NCI-H1930 (cell line): ENCODE measurements at places on chromosomes 16 and 17.

- DNase-seq: no peak
Observed at GRCh38 chr17:10077561-10078299, 120.7 kb downstream of the GAS7 start.

- no peak for DNase-seq
Observed at GRCh38 chr17:27242951-27243350, 51.0 kb upstream of the WSB1 start.

DNA sequence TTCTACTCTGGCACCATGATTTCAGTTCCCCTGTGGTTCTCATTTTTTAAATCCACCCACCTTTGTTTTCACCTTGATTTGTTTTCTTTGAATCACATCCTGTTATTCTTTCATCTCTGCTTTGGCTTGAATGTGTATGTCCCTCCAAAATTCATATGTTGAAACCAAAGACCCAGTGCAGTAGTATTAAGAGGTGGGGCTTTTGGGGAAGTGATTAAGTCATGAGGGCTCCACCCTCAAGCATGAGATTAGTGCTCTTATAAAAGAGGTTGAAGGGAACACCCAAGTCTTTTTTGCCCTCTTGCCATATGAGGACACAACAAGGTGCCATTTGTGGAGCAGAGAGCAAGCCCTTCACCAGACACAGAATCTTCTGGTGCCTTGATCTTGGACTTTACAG, 382.3 kb downstream of the SLC39A11 start:
- no peak for DNase-seq

DNA sequence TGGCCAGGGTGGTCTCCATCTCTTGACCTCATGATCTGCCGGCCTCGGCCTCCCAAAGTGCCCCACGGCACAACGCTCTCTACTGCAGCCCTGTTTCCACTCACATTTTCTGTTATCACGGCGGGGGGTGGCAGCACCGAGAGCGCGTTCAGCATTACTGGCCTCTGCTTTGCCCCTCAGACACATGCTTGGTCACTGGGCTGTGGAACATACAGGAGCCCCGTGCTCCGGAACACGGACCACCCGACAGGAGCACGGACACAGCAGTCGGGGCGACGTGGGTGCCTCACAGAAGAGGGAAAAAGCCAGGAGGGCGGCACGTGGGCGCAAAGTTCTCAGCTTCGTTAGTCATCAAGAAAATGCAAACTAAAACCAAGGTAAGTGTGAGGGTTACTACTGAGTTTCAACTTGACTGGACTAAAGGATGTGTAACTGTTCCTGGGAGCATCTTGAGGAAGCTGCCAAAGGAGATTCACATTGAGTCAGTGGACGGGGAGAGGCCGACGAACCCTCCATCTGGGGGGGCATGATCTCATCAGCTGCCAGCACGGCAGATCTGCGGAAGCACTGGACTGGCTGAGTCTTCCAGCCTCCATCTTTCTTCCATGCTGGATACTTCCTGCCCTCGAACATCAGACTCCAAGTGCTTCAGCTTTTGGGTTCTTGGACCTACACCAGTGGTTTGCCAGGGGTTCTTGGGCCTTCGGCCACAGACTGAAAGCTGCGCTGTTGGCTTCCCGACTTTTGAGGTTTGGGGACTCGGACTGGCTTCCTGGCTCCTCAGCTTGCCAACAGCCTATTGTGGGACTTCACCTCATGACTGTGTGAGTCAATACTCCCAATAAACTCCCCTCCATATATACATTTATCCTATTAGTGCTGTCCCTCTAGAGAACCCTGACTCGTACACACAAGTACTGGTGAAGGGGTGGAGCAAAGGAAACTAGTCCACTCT, 106.8 kb downstream of the ZNF778 start:
- DNase-seq: no peak

DNA sequence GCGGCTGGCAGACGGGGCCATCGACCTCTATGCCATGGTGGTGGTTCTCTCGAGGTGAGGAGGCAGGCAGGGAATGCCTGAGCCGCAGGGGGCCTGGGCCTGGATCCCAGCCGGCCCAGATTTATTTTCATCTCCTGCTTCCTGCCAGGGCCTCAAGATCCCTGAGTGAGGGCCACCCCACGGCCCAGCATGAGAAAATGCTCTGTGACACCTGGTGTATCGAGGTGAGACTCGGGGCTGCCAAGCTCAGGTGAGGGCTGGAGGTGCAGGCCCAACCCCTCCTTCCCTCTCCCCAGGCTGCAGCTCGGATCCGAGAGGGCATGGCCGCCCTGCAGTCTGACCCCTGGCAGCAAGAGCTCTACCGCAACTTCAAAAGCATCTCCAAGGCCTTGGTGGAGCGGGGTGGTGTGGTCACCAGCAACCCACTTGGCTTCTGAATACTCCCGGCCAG, 4.9 kb downstream of the ACADVL start:
- DNase-seq: no peak

DNA sequence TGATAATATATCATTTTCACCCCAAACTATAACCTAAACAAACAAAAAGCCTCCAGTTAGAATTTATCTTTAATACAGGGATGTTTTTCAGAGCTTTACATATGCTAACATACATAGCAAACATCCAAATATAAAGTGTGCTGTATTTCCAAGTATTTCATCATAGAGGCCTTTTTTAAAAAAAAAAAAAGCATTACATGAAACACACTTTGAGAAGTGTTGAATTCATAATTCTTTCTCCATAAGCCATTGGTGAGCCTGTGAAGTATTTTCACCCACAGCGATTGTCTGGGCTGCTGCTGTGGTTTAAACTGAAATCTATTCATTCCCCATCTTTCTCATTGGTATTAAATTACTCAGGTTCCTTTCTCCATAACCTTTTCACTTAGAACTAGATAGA, 503.4 kb upstream of the CDH8 start:
- no peak for DNase-seq

DNA sequence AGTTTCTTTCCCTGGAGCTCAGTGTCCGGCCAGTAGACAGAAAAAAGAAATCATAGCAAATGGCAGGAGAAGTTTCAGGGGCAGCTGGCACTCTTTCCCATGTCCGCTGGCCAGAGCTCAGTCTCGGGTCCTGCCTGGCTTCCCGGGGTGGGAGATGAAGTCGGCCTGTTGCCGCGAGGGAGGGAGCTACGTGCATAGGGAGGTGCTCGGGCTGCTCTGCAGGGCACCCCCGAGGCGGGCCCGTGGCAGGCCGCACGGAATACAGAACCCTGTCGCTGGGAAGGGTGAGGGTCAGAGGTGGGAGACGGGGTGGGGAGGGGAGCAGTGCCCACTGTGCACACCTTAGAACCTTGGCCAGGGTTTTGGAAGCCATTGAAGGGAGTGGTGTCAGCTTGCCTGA, 78.3 kb upstream of the FOXF1 start:
- no peak for DNase-seq

DNA sequence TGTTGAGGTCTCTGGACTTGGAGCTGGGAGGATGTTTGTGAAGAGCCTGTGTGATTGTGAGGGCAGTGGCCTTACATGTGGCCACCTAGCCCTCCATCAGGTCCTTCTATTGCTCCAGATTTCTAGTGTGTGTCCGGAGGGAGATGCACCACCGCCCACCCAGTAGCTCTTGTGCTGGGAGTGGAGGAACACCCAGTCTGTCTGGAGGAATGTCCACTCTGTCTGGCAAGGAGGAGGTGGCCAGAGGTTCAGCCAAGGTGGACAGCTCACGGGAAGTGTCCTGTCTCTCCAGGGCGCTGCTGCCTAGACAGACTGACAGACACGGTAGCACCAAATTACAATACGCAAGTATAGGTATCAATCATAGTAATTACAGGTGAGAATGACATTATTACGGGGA, 10.6 kb downstream of the RPTOR start:
- DNase-seq: no peak

DNA sequence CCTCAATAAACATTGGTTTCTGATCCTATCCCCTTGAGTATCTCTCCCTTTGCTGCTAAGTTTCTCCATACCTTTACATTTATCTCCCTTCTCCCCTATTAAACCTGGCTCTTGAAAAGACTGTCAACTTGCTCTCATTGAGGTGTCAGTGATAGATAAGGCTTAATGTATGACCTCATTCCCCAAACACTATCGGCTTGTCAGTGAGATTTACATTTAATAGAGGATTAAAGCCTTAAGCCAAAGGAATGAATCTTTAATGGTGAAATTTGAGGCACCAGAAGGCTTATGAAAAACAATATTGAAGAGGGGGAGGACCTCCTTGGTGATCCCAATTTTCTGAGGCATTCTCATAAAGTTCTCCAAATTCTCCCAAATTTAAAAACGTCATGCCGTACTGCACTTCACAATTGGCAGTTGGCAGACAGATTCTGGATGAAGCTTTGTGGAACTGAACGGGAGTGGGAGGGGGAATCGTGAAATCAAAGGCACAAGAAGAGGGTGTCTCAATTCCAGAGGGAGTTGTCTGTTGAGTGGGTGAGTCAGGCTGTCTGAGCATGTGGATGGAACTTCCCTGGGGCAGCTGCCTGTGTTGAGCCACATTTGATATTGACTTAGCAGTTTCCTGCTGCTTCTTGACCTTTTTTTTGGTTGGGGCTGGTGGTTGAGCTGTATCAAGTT, 478.8 kb downstream of the NPIPA7 start:
- DNase-seq: no peak

DNA sequence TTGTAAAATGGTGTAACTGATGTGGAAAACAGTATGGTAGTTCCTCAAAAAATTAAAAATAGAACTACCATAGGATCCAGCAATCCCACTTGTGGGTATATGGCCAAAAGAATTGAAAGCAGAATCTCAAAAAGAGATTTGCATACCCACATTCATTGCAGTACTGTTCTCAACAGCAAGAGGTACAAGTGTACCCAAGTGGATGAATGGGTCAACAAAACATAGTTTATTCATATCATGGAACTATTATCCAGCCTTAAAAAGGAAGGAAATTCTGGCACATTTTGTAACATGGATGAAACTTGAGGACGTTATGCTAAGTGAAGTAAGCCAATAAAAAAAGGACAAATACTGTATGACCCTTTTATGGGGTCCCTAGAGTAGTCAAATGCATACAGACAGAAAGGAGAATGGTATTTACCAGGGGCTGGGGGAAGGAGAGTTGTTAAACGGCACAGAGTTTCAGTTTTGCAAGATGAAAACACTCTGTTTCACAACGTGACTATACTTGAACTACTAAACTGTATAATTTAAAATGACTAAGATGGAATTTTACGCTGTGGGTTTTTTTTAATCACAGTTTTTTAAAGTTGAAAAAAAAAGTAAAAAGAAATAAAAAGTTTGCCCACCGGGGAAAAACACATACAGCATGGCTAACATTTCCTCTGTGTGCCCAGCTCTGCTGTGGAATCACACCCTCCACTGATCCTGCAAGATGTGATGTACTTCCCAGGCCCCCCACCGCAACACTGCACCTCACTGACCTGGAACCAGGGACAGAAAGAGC, 6.1 kb downstream of the TVP23A start:
- DNase-seq: no peak

DNA sequence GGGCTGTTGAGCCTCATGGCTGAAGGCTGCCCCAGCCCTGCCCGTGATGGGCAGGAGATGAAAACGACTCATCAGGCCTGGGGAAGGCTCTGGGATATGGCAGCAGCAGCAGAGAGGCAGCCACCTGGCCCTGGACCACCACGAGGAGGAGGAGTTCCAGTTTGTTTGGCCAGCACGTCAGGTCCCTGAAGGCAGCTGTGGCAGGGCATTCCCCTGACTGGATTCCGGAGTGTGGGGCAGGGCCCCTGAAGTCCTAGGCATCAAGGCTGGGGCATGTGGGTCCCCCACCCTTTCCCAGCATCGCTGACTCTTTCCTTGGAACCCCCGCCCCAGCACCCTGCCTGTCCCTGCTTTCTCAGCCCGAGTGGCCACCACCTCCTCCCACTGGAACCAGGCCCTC, 197.4 kb downstream of the ZNF423 start:
- DNase-seq: no peak
